Activated gamma-delta T cell treated with anti-CD3 and anti-CD28 coated beads, Interleukin-2, amount 50 U/mL, for 16 hours (primary cell): ENCODE measurements at places on chromosomes 4 and X.

GRCh38 chrX:19354625-19355024 lies 10.9 kb downstream of the PDHA1 start:
- DNase-seq = no peak

DNA sequence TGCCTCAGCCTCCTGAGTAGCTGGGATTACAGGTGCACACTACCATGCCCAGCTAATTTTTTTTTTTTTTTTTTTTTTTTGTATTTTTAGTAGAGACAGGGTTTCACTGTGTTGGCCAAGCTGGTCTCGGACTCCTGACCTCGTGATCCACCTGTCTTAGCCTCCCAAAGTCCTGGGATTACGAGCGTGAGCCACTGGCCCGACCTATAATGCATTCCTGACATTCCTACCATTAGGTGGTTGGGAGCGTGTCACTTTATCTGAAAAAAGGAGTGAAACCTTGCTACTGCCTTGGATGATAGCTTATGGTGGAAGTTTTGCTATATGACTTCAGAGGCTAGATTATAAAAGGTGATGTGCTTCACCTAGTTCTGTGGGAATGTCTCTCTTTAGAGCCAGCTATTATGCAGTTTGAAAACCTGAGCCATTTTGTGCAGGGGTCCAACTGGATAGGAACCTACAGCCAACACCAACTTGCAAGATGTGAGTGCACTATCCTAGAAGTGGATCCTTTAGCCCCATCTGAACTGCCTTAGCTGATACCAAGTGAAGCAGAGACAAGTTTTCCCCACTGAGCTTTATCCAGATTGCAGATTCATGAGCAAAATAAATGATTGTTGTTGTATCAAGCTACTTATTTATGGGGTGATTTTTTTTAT lies 29.8 kb upstream of the EMCN start:
- DNase-seq = no peak

DNA sequence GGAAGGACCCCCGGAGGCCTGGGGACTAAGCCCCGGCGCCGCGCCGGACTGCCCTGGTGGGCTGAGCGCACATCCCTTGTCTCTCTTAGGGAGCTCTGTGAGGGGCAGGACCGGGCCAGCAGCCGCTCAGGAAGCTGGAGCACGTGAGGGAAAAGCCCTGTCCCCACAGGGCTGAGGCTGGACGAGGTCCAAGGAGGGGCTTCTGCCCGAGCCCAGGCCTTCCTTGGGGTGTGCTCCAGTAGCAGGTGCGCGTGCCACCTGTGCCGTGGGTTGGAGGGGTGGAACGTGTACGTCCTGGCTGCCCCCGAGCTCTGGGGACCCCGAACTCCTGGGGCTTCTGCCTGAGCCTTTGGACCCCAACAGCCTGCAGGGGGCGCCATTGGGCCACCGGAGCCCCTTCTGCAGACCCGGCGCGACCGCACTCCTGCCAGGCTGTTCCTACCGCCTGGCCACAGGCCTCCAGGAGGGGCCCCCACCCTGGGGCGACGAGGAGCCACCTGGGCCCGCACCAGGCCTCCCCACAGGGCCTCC lies 27.2 kb downstream of the TACC3 start:
- DNase-seq = peak; percentile 66

DNA sequence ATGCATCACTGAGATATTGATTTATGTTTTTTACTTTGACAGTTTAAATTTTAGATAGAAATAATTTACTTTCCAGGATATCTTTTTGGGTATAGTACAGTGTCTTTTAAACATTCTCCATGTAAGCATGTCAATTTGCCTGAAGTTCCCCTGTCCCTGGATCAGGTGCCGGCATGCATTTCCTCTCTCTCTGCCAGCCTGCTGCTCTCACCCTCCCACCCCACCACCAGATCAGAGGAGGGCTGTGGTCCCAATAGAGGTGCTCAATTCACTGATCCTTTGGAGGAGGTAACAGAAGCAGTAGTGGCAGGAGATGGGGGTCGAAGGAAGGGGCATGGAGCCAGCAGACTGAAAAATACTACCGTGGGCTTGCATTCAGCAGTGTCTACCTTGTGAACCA lies 28.3 kb upstream of the DSPP start:
- DNase-seq = no peak

DNA sequence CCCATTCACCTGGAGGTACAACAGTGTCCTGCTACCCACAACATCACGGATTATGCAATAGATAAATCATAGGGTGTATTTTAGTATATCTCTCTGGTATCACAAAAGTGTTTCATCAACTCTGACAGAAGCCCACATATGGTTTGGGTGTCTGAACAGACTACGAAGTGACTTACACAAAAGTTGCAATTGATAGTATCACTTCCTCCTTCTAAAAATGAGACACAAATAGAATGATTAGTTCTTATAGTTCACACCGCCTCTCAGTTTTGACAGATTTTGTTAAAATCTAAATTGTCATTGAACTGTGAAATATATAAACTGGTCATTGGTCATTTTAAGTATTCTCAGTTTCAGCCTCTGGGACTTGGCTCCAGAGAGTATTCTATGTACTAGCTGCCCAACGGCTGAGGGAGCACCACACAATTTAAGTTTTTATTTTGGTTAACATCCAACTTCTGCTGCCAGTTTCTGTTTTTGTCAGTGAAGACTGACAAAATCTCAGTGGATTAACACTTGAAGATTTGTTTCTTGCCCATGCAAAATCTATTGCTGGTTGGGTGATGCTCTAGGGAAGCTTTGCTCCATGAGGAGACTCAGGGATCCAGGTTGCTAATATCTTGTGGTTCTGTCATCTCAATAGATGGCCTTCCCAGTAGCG lies 113.8 kb upstream of the PUDP start:
- DNase-seq = no peak

- no peak for DNase-seq
Measured at GRCh38 chr4:173237152-173237551, 68.5 kb downstream of the GALNT7 start.

DNA sequence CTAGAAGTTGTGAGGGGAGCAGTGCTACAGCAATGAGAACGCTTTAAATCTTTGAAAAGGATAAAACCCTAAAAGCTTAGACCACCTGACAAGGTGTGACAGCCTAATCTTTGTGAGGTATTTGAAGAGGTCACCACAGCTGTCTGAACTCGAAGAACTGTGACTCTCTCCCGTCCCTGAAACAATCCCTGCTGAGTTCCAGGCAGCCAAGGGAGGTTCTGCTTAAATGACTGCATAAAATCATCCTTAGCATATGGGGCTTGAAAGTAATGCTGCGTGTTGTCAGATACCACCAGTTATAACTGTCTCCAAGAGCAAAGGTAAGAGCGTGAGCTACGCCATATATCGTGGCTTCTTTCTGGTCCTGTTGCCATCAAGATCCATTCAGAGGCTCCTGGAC lies 696.3 kb downstream of the PCDH7 start:
- DNase-seq = no peak

GRCh38 chr4:93700571-93700970 lies 128.0 kb upstream of the ATOH1 start:
- DNase-seq = no peak

- DNase-seq = no peak
Measured at GRCh38 chr4:5158825-5159224, 107.5 kb downstream of the STK32B start.

GRCh38 chr4:155667222-155667567 lies 547 bp downstream of the GUCY1A1 start:
- DNase-seq = no peak

DNA sequence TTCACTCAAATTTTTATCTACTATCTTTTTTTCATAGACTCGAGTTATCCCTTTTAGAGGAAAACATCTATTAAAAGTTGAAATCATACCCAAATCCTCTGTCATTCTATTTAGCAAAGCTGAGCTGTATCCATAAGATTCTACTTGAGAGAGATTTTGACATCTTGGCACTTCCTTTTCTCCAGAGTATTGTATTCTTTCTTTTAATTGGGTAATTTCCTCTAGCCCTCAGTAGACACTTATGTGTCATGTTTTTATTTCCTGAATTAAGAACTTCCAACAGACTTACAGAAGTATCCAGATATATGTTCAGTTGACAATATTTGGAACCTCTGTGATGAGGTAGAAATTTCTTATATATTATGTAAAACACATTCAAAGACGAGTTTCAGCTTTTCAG lies 201.6 kb upstream of the NR3C2 start:
- DNase-seq = no peak

DNA sequence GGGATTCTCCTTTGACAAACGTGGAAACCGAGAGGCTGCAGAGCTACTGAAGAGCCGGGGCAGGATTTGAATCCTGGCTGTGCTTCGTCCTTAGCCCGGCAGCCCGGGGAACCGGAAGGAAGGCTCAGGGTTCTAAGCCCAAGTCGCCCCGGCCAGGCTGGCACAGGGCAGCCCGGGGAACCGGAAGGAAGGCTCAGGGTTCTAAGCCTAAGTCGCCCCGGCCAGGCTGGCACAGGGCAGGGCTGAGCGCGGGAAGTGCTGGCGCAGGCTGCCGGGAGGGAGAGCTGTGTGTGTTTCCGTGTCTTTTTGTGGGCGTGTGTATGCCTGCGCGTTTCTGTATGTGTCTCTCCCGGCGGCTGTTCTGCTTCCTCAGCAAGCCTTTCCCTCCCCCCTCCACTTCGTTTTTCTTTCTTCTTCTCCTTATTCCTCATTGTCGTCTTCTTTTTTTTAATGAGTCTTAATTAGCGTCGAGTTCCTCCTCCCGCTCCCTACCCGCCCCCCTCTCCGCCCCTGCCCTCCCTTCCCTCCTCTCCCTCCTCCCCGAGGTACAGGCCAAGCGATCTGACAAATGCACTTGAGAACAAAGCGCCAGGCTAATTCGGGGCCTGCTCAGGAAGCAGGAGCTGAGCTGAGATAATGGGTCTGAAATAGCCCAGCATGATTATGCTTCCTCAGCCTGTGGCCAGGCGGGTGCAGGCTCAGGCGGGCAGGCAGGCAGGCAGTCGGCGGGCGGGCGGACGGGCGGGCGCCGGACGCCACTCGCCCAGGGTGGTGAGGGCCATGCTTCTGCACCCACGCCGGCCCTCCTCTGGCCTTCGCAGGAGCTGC lies 65.9 kb downstream of the EFNB1 start:
- no peak for DNase-seq

DNA sequence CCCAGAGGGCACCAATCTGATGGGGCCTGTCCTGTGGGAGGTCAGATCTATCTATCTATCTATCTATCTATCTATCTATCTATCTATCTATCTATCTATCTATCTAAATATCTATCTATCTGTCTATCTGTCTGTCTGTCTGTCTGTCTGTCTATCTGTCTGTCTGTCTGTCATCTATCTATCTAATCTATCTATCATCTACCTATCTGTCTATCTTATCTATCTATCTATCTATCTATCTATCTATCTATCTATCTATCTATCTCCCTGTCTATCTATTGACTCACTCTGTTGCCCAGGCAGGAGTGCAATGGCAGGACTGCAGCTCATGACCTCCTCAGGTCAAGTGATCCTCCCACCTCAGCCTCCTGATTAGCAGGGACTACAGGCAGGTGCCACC lies 155.7 kb upstream of the STX18 start:
- DNase-seq = no peak

GRCh38 chrX:15785176-15785750 lies 5.0 kb upstream of the ZRSR2 start:
- DNase-seq = no peak

GRCh38 chrX:43958529-43958928 lies 14.7 kb downstream of the NDP start:
- no peak for DNase-seq
